ENCODE measurements at places on chromosomes 4 and X. TPM values are rescaled to one million over a fixed set of nuclear protein-coding genes. Genes with fewer than 3 reads are reported as not detected.

Gene ABCD1
- 11.7 TPM for total RNA-seq

Gene FGFBP2
- not detected for total RNA-seq

Gene ADGRG2
- under 0.01 TPM for total RNA-seq

Gene GNRHR
- not detected for total RNA-seq

Gene PPP4R3C
- total RNA-seq, result not detected

Gene NKX6-1
- total RNA-seq, result 6.5 TPM

Gene NAA11
- not detected for total RNA-seq

Gene UGT2B15
- not detected for total RNA-seq

Gene MAGEA10
- total RNA-seq, result not detected

Measured in bronchial smooth muscle cell (primary cell).